ENCODE measurements at places on chromosomes 13 and 19.

DNA sequence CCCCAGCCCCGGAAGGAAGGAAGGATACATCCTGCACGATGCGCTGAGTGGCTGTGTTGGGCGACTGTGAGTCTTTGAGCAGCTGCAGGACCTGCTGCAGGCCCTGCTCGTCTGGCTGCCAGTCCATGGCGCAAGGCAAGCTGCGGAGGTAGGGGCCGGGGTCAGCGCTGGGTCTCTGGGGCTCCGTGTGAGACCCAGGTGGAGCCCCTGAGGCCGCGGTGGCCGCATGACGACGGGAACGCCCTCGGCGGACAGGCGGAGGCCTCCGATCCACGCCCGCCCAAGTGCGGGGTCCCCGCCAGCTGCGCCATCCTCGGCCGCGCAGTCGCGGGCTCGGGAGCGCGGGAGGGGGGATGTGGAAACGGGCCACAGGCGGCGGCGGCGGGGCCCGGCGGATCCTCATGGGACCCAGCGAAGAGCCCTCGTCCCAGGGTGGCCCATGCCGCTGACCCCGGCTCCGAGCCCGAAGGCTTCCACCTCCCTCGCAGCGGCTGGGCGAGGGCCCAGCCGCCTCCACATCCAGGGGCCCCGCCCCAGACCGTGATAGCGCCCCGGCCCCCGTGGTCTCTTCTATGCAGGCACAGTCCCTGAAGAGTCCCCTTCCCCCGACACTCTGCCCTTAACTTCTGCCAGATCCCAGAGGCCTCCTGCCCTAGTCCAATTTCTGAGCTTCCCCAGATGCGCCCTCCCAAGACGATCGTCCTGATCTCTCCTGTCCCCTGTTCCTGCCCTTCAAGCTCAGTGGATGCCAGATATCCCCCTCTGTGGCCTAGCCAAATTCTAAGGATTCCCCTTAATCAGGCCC, 2.7 kb downstream of the TNPO2 start:
- no peak for DNase-seq

DNA sequence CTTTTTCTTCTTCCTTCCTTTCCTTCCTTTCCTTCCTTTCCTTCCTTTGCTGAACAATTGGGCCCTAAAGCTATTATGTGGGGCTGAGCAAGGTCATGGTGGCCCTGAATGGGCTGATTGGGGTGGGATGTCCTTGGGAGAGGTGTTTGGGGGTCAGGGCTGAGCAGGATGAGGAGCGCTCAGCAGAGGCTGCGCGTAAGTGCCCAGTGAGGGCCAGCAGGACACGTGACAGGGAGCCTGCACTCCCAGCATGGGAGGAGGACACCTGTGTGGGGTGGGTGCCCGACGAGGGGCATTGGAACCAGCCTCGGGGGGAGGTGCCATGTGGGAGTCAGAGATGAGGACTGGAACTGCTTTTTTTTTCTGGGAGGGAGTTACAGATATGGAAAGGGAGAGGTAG, 5.4 kb upstream of the LGALS7 start:
- no peak for DNase-seq

DNA sequence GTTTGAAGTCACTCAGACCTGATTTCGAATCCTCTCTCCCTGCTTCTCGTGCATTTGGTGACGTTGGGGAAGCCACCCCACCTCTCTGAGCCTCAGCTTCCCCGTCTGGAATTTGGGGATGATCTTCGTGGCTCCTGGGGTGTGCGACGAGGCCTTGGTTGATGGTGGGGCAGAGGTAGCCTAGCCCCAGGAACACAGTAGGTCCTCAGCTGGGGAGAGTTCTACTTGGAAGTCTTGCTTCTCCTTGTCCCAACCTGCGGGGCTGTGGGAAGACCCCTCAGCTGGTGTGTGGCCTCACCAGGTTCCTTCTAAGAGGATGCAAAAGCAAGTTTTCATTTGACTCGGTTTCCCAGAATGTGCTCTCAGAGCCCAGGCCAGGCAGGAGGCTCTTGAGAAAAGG, 13.1 kb downstream of the HPN start:
- DNase-seq: no peak

- no peak for DNase-seq
Observed at GRCh38 chr19:39512988-39513387, 2.0 kb upstream of the SELENOV start.
